ENCODE measurements at places on chromosomes 12 and 14.

DNA sequence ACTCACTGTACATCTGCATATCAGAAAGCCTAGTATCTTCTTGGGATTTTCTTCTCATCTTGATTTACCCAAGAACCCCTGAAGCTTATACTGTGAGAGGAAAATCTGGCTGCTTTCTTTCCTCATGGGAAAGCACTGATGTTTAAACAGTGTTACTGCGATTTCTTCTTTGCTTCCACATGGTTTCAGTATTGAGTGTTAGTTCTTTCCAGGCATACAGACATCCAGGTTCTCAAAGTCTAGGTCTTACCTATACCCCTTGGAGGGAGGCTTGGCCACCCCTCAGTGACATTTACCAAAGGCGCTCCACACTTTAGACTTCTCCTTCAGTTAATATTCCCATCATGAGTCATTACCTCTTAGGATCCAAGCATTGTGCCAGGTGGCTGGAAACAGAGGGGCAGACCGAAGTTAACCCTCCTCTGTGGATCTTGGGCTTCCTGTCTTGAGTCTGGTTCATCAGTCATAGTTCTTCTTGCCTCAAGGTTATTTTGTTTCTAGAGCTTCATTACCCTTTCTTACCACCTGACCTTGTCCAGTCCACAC is 79.1 kb downstream of the TMEM117 start:
- no peak for DNase-seq
- H3K27ac ChIP-seq: no peak overlapping the region
- H3K36me3 ChIP-seq: no peaks in the 10 kb centered on the region
- no peaks in the 10 kb centered on the region for H3K4me1 ChIP-seq
- no peak overlapping the region for H3K4me3 ChIP-seq

DNA sequence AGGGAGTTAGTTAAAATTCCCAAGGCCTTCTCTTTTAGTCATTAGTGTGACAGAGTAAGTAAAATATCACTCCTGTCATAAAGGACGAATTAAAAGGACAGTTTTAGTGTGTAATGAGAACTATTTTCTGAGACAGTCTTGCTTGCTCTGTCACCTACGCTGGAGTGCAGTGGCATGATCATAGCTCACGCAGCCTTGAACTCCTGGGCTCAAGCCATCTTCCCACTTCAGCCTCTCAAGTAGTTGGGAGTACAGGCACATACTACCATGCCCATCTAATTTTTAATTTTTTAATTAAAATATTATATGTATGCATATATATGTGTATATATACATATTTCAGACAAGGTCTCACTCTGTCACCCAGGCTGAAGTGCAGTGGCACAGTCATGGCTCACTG is 17.2 kb downstream of the KLC1 start:
- H3K4me1 ChIP-seq: peaks cover 5% of the 10 kb centered on the region
- H3K27me3 ChIP-seq: no peaks in the 10 kb centered on the region
- peaks cover 4% of the 10 kb centered on the region for H3K36me3 ChIP-seq

GRCh38 chr14:99036611-99037293 is 235.2 kb downstream of the BCL11B start:
- H3K4me3 ChIP-seq: no peak overlapping the region
- no peak overlapping the region for H3K27ac ChIP-seq
- DNase-seq: no peak
- H3K4me1 ChIP-seq: no peaks in the 10 kb centered on the region

DNA sequence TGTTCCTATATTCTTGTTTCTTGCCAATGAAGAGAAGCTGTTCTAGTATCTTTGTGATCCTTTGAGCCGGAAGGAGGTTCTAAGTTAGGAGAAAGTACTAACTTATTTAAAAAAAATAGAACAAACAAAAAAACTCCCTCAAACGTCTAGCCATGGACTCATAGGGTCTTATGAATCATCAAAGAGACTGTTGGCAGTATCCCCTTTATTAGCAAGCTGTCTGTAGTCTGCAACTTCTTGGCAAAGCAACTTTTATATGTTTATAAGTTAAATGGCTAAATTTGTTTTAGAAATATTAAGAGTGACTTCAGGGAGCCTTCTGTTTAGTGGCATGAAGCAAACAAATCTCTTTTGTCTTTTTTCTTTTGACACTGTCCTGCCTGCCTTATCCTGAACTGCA is 291.9 kb downstream of the FUT8 start:
- H3K36me3 ChIP-seq: peaks cover 27% of the 10 kb centered on the region
- no peaks in the 10 kb centered on the region for H3K27me3 ChIP-seq

DNA sequence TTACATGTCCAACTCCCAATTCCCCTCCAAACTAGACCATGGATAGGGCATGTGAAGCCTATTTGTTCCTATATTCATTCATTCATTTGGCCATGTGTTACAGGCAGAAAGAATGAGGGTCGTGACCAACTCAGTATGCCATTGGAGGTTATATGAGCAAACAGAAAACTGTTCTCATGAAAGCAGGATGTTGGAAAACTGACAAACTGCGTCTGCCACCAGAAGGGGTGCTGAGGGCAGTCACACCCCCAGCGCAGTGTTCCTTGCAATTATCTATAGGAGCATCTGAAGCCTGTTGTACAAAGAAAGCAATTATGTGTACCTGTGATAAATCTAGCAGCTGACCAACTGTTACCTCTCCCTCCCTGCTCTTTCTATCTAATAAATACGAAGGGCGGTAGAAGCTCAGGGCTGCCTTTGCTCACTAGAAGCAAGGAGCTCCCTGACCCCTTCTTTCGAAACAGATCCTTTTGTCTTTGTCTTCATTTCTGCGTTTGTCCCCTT is 21.1 kb downstream of the ENTPD5 start:
- no peaks in the 10 kb centered on the region for H3K27me3 ChIP-seq
- no peak overlapping the region for H3K27ac ChIP-seq
- no peak for DNase-seq
- H3K4me1 ChIP-seq: no peaks in the 10 kb centered on the region
- H3K4me3 ChIP-seq: no peak overlapping the region

GRCh38 chr12:22169376-22169775 is 123.4 kb downstream of the CMAS start:
- H3K4me3 ChIP-seq: no peak overlapping the region
- no peaks in the 10 kb centered on the region for H3K27me3 ChIP-seq
- H3K4me1 ChIP-seq: peaks cover 2% of the 10 kb centered on the region
- no peak for DNase-seq
- H3K36me3 ChIP-seq: no peaks in the 10 kb centered on the region
- H3K27ac ChIP-seq: no peak overlapping the region

DNA sequence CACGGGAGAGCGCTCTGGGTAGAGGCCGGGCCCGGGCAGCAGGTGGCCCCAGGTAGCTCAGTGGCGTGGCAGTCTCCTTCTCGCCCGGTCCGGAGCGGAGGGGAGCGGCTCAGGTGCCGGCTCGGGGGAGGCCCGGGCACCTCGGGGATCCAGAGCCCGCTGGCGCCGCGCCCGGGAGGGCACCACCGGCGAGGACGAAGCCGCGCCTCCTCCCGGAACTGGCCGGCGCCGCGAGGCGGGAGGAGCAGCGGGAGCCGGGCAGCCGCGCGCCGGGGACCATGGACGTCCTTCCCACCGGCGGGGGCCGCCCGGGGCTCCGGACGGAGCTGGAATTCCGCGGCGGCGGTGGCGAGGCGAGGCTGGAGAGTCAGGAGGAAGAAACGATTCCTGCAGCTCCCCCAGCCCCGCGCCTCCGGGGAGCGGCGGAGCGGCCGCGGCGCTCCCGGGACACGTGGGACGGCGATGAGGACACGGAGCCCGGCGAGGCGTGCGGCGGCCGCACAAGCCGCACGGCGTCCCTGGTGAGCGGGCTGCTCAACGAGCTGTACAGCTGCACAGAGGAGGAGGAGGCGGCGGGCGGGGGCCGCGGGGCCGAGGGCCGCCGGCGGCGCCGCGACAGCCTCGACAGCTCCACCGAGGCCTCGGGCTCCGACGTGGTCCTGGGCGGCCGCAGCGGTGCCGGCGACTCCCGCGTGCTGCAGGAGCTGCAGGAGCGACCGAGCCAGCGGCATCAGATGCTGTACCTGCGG is 21.5 kb upstream of the GNS start:
- no peak for DNase-seq
- H3K27ac ChIP-seq: no peak overlapping the region
- peaks cover 4% of the 10 kb centered on the region for H3K36me3 ChIP-seq
- H3K4me1 ChIP-seq: peaks cover 17% of the 10 kb centered on the region

DNA sequence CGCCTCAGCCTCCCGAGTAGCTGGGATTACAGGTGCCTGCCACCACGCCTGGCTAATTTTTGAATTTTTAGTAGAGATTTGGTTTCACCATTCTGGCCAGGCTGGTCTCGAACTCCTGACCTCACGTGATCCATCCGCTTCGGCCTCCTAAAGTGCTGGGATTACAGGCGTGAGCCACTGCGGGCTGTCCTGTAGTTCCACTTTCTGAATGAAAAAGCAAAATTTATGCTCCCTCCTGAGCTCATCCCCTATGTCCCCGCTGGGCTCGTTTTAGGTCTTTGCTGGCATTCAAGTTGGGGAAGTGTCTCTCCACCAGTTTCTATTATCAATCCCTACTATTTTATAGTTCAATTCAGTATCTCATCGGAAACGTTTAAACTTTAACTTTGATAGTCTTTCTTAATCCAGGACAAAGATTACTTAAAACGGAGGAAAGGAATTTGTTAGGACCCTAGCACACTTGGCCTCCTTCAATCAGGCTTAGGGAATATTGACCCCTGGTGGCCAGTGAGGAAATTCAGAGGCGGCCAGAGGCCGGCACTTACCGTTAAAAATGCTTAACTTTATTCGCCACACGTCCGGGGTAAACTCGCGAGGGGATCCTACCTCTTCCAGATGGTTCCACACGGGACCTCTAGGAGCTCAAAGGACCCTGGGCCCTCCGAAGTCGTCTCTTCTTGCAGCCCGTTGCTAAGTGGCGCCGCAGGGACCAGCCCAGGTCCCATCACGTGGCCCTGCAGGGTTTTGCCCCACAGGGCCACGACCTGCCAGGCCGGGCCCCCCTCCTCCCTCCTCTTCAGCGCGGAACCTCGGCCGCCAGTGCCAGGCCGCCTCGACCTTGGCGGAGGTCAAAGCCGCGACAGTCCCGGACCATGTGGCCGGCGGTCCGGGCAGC is 11.4 kb upstream of the DNAL1 start:
- H3K27ac ChIP-seq: no peak overlapping the region
- peak overlapping the region; percentile 48 for H3K4me3 ChIP-seq
- H3K36me3 ChIP-seq: no peaks in the 10 kb centered on the region
- H3K4me1 ChIP-seq: peaks cover 5% of the 10 kb centered on the region
- peak; percentile 59 for DNase-seq

DNA sequence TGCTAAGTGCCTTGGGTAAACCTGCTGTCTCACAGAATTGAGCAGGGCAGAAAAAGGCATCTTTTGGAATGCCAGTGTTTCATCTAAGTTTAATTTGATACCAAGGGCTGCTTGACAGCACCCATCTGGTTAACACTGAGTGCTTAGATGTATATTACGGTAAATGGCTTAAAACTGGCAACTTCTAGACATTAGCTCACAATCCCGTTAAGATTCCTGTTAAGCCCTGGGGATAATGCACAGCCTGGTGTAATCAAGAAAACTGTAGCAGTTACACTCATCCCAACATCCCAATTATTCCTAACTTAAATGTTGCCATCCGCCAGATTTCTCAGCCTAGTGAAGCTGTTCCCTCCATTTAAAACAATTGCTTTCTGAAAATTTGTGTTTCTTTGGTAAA is 29.9 kb downstream of the PPFIBP1 start:
- H3K4me1 ChIP-seq: peaks cover 14% of the 10 kb centered on the region
- no peak overlapping the region for H3K4me3 ChIP-seq
- H3K36me3 ChIP-seq: no peaks in the 10 kb centered on the region
- H3K27me3 ChIP-seq: peaks cover 16% of the 10 kb centered on the region
- no peak overlapping the region for H3K27ac ChIP-seq

- H3K4me1 ChIP-seq: no peaks in the 10 kb centered on the region
- H3K36me3 ChIP-seq: no peaks in the 10 kb centered on the region
- no peak overlapping the region for H3K27ac ChIP-seq
- peaks cover 11% of the 10 kb centered on the region for H3K27me3 ChIP-seq
- H3K4me3 ChIP-seq: no peak overlapping the region
These were observed 57.2 kb upstream of the C14orf132 start for GRCh38 chr14:95981965-95982364.

GRCh38 chr14:89767861-89768268 is 186.7 kb downstream of the EFCAB11 start:
- peak; percentile 68 for DNase-seq
- H3K4me1 ChIP-seq: peaks cover 18% of the 10 kb centered on the region
- no peaks in the 10 kb centered on the region for H3K36me3 ChIP-seq
- H3K27me3 ChIP-seq: peaks cover 7% of the 10 kb centered on the region
- no peak overlapping the region for H3K4me3 ChIP-seq

DNA sequence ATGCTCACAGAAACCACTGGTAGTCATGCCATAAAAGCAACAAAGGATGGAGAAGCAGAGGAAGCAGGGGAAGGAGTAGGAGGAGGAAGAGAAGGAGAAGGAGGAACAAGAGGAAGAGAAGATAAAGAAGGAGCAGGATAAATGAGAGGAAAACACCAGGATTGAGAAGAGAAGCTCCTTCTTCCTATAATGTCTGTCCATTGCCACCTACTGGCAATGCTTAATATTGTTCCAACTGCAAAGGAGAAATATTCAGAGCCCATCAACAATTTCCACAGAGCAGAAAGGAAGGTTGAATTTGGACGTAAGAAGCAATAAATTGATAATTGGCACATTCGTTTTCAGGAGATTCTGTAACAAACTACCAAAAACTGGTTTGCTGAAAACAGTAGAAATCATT is 898.4 kb downstream of the SLC16A7 start:
- H3K4me1 ChIP-seq: no peaks in the 10 kb centered on the region
- no peak for DNase-seq
- H3K27ac ChIP-seq: no peak overlapping the region
- H3K36me3 ChIP-seq: no peaks in the 10 kb centered on the region

GRCh38 chr14:55274146-55274545 is 2.9 kb downstream of the FBXO34 start:
- H3K27me3 ChIP-seq: no peaks in the 10 kb centered on the region
- H3K36me3 ChIP-seq: peaks cover 9% of the 10 kb centered on the region
- H3K27ac ChIP-seq: no peak overlapping the region
- peaks cover 65% of the 10 kb centered on the region for H3K4me1 ChIP-seq

GRCh38 chr12:120013659-120014380 is 24.8 kb downstream of the BICDL1 start:
- H3K36me3 ChIP-seq: peaks cover 34% of the 10 kb centered on the region
- peak overlapping the region; percentile 12 for H3K4me3 ChIP-seq
- H3K4me1 ChIP-seq: peaks cover 70% of the 10 kb centered on the region
- no peaks in the 10 kb centered on the region for H3K27me3 ChIP-seq

- H3K27me3 ChIP-seq: peaks cover 12% of the 10 kb centered on the region
- DNase-seq: peak; percentile 11
- H3K27ac ChIP-seq: no peak overlapping the region
These were observed 39.8 kb downstream of the DIO3 start for GRCh38 chr14:101600891-101601605.

All from activated CD4-positive, alpha-beta memory T cell treated with anti-CD3 and anti-CD28 coated beads, Interleukin-2, amount 10 ng/mL, durations not matched to agents 7 days and 5 days (primary cell).